ENCODE measurements at places on chromosomes 3 and 15. TPM values are rescaled to one million over a fixed set of nuclear protein-coding genes. Genes with fewer than 3 reads are reported as not detected.

DNA sequence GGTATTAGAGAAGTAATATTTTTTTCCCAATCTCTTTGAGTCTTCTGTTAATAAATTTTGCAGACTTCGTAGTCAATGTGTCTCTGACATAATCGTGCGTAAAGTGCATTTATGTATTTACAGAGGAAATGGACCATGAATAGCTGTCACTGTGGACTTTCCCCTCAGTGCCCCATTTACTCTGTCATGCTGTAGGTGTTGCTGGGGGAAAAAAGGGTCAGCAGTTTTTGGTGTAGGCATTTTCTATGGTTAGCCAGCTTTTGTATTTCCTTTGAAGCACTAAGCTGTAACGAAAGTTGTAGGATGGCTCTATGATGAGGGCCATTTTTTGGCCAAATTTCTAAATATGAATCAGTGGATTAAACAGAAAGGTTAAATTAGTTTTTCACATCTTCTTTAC is 598.4 kb downstream of the FGF12 start:
- no peak for DNase-seq

GRCh38 chr3:174346571-174346970 is 512.6 kb upstream of the NAALADL2 start:
- DNase-seq = no peak

GRCh38 chr3:38226273-38226672 is 39.3 kb upstream of the SLC22A13 start:
- no peak for DNase-seq

DNA sequence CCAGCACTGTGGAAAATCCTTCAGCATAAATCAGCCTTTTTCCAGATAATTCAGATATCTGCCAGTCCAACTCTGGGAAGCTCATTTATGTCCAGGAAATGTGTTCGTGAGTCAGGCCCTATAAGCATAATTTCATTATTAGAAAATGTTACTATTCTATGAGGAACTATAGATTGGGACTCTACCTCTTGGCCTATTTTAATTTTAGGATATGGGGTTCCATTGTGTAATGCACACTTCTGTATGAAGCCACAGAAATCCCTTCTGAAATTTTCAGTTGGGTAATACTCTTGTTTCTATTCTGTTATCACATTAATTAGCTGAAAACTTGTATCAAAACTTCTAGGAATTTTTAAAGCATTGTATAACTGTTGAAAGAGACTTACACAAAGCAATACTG is 43.9 kb upstream of the IL12A start:
- no peak for DNase-seq

DNA sequence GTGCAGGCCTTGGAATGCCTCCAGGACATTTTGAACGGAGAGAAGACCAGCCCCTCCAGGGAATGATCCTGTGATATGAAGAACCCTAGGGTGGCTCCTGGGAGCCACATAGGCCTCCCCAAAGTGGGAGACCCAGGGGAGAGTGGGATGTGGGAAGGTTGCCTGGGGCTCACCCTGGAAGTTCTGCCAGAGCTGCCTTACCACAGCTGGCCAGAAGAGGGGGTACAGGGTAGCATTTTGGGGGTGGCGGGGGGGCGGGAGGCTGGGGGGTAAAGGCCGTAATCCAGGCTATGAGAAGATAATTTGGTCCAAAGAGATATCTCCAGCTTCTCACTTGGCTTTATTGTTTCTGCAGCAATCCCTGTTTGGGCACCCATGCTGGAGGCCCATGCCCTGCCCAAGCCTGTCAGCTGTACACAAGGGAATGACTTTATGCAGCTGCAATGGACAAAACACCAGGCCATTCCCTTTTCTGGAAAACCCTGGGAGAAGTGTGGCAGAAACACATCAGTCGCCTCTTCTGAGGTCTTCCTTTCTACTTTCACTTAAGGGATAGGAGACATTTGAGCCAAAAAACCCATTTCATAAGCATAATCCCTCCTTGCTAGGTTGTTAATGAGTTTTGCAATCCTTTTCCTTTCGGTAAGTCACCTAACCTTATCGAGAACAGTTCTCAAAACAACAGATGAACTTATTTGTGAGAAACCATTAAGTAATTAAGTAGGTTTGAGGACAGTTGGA is 11.0 kb upstream of the MUSTN1 start:
- DNase-seq = no peak

DNA sequence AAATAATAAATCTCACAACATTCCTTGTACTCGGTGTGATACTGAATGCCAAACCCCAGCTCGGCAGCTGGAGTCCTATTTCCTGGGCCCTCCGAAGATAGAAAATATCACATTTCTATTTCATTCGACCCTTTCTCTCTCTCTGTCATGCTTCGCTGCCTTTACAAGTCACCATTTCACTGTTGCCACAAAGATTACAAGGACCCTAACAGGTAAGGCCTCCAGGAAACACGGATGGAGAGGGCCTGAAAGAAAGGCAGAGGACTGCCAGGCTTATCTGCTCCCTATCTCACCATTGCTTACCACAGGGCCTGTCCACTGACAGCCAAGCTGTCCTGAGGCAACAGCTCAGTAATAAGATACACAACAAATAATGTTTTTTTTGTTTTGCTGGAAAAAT is 376.5 kb downstream of the MECOM start:
- no peak for DNase-seq

- no peak for DNase-seq
Observed at GRCh38 chr3:36317915-36318314, 62.4 kb upstream of the STAC start.

- no peak for DNase-seq
Observed at GRCh38 chr15:66043264-66043663, 174.0 kb downstream of the RAB11A start.

The AP4E1 gene
- 4.1 TPM for polyA plus RNA-seq

The ARL6IP5 gene
- 150 TPM for polyA plus RNA-seq

The CYP1A2 gene
- polyA plus RNA-seq = not detected

The SELENOS gene
- polyA plus RNA-seq = 79.9 TPM

The GOLGA8T gene
- not detected for polyA plus RNA-seq

The HESX1 gene
- 0.46 TPM for polyA plus RNA-seq
